ENCODE measurements at places on chromosomes 11 and 22. TPM values are rescaled to one million over a fixed set of nuclear protein-coding genes. Genes with fewer than 3 reads are reported as not detected.

C11orf87 gene
- total RNA-seq: 0.13 TPM

SAA4 gene
- total RNA-seq: not detected

CCDC85B gene
- 57.9 TPM for total RNA-seq

NEFH gene
- total RNA-seq: 0.39 TPM

RTN4RL2 gene
- total RNA-seq: not detected

CLDN5 gene
- total RNA-seq: 0.13 TPM
